ENCODE measurements at places on chromosomes 6 and 20.

DNA sequence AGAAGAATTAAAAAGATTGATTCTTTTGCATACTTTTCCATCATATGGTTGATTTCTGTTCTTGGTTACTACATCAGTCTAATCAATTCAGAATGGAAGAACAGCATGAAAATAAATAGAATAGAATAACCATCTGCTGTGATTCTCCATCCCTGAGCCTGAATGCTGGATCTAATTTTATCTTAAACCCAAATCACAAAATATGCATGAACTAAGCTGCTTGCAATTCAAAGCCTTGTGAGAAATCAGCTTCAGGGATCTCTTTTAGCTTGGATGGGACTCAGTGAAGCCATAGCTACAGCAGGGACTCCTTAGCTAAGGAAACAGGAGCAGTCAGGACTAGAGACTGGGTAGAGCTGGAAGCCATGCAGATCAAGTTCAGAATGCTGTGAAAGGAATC lies 74.1 kb downstream of the TPBG start:
- no peak for DNase-seq

DNA sequence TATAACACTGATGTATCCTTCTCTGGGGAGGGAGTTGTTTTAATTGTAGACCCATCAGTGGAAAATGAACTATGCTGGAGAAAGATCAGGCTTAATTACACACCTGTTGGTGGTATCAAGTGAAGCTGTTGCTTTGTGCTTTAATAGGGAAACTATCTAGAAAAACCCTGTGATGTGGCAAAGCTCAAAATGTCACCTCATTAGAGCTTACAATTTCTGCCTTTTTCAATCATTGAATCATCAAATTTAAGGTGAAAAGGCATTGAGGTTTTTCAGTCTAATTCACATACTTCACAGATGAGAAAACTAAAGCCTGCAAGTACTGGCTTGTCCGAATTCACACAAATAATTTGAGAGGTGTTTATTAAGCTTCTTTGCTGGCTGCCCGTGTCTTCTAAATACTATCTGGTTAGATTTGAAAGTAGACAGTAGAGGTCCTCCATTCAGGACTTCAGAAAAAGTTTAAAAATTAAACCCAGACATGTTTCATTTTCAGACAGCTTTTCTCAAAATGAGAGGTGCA lies 143.3 kb upstream of the MAP3K7 start:
- no peak for DNase-seq

GRCh38 chr20:44768854-44769480 lies 23.3 kb downstream of the KCNK15 start:
- DNase-seq = no peak

DNA sequence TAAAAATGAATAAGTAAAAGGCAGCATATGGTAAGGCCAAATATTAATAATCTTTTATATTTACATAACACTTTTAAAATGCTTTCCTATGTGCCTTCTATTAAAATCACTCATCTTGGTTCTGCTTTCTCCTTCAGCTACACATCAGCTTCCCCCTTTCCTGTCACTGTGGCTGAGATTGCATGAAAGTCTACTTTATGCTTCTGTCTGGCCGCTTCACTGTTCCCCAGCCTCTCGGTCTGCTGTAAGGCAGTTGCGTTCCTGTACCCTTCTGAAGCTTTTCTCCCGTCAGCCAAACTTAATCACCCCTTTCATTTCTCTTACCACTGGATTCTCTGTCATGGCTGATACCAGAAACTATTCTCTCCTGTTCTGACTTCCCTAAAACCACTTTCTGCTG lies 34.6 kb downstream of the SOX4 start:
- no peak for DNase-seq

GRCh38 chr20:23232219-23232581 lies 118.4 kb upstream of the NXT1 start:
- DNase-seq = no peak

DNA sequence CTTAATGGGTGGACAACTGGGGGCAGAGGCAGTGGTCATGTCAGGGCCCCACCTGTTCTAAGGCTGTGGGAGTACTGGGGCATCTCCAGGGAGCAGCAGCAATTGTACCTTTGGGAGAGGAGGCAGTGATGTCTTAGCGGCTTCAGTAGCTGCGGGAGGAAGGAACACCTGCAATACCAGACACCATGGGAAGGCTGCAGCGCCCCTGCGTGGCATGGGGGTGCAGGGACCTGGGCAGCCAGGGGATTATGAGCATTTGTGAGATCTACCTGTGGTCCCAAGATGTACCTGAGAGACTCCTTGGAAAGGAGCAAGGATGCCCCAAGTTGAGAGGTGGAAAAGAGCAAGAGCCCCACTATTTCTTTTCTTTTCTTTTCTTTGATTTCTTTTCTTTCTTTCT lies 112.1 kb upstream of the GPR6 start:
- no peak for DNase-seq

DNA sequence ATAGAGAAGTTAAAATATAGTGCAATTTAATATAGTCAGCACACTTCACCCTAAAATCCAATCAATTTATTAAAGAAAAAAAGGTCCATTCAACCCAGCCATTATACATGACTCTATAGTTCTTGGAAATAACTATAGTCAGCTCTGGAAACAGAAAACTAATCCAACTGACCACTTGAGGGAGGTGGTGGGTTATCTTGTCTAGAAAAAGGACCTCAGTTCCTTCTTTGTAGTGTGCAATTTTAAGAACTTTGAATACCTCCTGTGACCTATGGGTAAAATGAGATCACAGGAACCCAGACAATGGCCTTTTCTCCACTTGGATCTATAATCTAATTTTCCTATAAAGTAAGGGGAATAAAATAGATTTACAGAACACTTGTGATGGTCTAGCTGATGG lies 163.6 kb upstream of the CENPW start:
- no peak for DNase-seq

DNA sequence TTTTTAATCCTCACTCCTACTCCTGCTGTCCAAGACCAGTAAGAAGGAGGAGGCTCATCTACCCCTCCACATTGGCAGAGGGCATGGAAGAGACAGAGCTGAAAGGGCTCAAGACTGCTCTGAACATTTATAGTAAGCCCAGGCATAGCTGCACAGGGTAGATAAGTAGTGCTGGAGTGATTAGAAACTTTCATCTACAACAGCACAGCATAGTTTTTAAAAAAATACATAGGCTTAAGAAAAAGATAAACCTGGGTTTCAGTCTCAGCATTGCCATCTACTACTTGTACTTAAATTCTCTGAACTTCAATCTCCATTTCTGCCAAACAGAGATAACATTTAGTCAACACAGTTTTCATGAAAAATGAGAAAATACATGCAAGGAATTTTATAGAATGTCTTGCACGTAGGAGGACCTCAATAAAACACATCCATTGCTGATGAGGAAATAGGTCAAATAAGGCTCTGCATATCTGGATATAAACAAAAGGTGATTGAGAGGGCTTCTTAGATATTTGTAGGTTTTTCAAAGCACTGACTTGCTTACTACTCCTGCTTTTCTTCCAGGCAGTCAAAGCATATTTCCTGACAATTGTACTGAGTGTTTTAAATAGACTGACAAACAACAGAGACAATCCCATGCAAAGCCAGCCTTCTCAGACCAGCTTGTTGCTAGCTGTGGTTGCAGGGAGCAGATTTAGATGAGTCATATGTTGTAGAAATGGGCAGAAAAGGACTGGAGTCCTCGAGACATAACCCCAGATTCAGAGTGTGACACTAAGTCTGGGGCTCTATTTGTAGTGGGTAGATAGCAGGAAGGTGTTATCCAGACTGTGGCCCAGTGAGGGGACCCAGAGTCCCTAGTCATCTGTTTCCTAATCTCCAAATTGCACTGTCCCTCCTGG lies 107.4 kb upstream of the TAB2 start:
- DNase-seq = no peak

DNA sequence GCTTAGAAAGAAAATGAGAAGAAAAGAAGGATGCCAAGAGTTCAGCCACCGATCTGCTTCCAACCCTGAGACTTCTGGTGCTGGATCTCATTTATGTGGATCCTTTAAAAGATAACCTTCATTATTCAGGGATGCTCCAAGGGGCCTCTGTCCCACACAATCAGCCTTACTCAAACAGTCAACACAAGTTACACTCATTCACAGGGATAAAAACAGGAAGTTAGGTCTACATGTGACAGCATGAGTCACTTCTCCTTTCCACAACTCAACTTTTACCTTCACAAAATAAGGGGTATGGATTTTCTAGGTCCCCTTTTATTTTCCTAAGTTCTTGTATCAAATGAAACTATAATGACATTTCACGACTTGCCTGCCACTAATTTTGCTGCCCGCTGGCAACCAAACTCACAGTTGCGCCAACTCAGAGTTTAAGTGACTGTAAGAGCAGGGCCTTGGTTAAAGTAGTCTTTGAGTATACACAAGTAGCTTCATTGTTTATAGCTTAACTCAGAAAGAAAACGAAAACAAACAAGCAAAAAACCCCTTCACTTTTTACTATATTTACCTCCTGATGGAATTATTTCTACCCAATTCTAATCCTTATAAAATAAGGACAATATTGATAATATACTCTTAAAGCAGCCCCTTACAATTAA lies 278.8 kb upstream of the RUNX2 start:
- DNase-seq = no peak

GRCh38 chr6:101926149-101926925 lies 532.8 kb downstream of the GRIK2 start:
- no peak for DNase-seq

- no peak for DNase-seq
Measured at GRCh38 chr20:10719740-10720385, 46.1 kb upstream of the JAG1 start.

DNA sequence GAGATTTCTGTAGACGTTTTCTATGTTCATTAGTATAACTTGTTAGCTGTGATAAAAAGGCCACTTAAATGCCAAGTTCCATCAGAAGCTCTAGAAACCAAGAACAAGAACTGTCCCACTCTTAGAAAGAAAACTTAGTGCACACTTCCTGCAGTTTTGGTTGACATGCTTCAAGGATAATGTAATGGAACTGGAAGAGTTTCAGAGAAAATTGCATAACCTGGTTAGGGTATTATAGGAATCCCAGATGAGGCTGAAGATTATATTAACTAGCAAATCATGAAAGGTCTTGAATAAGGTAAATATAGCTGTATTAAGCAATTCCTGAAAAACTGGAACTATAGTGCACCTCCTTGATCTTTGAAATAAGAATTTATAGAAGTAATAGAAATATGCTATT lies 1.8 kb upstream of the PHACTR2 start:
- no peak for DNase-seq

- no peak for DNase-seq
Measured at GRCh38 chr20:1191299-1191698, 6.5 kb upstream of the TMEM74B start.
